Activated CD4-positive, alpha-beta T cell treated with anti-CD3 and anti-CD28 coated beads, Interleukin-2, Interleukin-6, amounts not matched to agents 100 ng/mL and 50 ng/mL, durations not matched to agents 16 hours and 8 hours (primary cell): ENCODE measurements at places on chromosomes 12 and 14.

GRCh38 chr12:54431911-54432814 lies 13.1 kb upstream of the ITGA5 start:
- no peak for DNase-seq

DNA sequence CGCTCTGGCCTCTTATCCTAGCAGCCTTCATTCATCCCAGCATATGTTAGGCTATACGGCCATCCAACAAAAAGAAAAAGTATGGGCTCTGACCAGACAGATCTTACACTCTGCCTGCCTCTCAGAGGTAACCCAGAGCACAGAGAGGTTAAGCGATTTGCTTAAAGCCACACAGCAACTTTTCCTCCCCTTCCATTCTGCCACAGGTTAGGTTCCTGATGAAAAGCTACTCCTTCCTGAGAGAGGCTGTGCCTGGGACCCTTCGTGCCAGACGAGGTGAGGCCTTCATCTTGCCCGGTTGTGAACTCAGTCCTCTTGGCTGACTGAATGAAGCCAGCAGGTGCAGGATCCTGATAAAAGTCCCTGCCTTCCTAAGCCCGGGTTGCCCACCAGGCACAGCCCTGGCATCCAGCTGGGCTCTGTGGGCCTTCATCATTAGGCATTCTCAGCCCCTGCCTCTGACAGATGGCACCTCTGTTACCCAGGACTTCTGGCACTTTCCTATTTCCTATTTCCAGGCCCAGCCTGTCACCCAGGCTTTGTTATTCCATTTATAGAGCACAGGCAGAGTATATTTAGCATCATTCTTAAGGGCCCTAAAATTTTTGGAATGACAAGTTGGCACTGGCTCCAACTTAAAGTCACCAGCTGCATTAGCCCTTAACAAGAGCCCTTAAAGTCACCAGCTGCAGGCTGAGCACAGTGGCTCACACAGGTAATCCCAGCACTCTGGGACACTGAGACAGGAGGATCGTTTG lies 12.8 kb downstream of the SOAT2 start:
- DNase-seq: no peak

DNA sequence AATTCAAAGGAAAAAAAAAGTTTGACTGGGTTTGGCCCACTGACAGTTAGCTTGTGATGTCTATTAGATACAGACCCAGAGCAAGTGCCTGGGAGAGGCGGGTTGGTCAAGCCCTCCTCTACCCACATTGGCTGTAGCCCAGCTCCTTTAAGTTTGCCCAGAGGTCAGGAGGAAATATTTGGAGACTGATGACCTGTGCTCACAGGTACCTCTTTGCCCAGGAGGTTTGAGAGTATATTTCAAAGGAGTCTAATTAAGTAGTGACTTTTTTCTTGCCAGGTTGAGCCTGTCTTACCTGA lies 21.8 kb upstream of the PDE1B start:
- DNase-seq: no peak

DNA sequence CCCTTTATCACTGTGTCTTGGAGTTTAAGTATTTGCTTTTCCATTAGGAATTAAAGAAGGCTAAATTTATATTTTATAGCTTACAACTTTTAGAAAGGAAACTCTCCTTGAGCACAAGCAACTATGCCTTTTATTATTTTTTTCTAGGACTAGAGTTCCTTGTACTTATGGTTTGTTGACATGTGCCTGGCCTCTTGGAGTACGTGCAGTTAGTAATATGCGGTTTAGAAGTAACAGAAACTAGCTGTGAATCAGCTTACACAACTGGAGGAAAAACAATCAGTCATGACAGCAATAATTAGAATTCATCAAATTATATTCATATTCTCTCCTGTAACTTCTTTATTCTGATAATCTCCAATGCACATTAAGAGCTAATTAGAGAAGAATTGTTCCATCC lies 428.7 kb downstream of the AEBP2 start:
- DNase-seq: no peak

- DNase-seq: no peak
Measured at GRCh38 chr12:103912069-103912468, 18.1 kb upstream of the HSP90B1 start.

- DNase-seq: peak; percentile 8
Measured at GRCh38 chr12:18224745-18225144, 36.6 kb upstream of the PIK3C2G start.

DNA sequence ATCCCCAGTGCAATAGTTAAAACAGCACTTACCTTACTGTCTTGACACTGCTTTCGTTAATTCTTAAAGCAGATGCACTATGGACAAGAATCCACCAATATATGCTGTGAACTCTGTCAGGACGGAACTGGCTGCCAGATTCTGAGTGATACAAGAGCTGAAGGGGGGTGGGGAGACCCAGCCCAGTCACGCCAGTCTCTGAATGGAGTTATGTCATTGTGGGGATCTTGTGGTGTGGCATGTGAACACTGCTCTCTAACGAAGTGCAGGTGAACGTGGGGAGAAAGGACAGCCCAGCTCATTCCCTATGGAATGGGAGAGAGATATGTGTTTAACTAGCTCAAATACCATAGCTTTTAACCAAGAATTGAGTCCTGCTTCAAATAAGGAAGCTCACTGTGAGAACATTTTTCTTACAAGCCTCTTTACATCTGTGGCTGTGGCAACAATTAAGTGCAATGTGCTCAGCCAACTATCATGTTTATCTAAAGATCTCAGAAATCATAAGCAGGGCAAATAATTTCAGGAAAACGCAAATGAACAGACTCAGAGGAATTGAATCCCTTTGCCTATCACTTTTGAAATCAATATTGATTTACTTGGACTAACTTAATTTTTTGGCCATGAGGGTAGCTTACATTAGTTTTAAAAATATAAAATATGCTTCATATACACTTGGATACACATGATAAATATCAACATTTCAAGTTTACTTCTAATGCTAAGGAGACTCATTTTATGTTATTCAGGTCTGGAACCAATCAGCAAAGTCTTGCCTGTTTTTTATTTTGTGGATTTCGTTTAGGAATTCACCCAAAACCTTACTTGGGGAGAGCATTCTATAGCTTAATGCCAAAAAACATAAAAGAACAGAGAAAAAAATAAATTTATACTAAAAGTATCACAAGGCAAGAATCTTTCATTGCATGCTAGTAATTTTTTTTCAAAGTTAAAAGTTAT lies at the start of gene LUM:
TSS of gene LUM (minus strand) at position 129 of the 960 bp plus-strand sequence. CDS start 2,515 bp downstream, outside the sequence.
- DNase-seq: no peak

GRCh38 chr12:48077111-48077510 lies 28.8 kb downstream of the SENP1 start:
- DNase-seq: no peak

- no peak for DNase-seq
Measured at GRCh38 chr12:108855284-108856169, 1.9 kb downstream of the SSH1 start.

GRCh38 chr12:943051-943450 lies 6.4 kb downstream of the RAD52 start:
- no peak for DNase-seq

DNA sequence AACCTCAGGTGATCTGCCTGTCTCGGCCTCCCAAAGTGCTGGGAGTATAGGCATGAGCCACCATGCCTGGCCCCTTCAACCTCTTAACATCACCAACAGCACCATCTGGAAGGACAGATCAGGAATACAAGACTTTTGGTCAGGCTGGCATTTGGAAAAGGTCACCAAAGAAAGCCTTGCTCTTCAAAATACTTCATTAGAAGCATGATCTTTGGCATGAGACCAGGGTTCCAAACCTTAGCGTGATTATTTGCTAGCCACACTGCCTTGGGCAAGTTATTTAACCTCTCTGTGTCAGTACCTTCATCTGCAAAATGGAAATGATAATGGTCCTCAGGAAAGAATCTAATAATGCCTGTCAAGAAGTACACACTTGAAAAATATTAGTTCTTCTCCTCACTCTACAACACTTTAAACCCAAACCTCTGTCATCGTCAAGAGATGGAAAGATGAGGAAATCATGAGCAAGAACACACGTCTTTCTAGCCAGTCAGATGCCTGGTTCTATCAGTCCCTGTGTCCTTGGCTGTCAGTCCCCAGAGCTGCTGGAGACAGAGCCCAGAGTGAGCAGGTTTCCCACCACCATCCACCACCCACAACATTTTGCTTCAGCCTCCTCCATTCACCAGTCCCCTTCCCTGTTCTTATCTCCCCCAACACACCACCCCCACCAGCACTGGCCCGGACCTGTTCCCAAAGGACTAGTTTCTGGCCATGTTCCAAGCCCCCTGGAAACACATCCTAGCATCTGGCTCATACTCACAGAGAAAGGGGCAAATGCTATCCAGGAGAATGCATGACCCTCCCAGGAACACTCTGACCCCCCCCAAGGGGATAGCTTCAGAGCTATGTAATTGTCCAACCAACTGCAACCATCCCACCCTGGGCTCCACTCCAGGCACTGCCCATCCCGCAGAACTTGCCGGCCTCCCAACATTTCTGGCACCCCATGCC lies 2.0 kb downstream of the ADCY6 start:
- no peak for DNase-seq

GRCh38 chr12:62933602-62934238 lies 1.2 kb downstream of the PPM1H start:
- DNase-seq: peak; percentile 3

GRCh38 chr12:48739618-48740269 lies 23.2 kb upstream of the CCNT1 start:
- DNase-seq: no peak

- no peak for DNase-seq
Measured at GRCh38 chr14:75689012-75689411, 28.0 kb downstream of the TTLL5 start.

DNA sequence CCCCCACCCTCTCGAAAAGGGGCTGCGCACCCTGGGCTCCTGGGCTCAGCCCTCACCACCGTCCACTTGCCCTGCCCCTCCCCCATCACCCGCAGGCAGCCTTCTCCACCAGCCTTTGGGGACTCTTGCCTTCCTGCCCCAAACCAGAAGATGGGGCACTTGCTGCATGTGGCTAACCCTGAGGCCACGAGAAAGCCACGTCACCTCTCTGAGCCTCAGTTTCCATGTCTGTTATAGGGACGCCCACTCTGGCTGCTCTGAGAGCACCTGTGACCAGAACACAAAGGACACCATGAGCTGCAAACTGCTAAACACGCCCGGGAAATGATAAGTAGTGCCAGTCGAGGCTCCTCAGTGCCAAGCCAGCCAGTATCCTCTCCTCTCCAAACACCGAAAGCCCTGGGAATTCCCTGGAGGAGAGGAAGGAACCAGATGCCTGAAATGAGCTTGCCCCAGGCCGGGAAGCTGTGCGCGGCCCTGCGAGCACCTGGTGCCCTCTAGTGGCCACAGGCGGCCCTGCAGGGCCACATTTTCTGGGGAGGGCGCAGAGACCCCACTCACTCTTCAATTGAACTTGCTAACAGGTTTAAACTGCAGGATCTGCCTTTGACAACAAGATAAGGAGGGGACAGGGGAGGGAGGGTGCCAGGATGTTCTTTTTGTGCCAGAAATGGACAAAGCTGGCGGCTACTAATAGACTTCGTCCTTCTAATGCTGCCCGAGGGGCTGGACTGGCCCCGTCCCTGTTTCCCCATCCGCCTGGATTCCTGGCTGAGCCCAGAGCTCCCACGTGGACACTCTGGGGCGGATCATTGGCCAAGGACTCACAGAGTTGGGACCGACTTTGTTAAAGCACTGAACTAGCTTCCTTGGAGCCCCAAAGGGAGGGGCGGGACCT lies 10.2 kb upstream of the SERPINA9 start:
- DNase-seq: peak; percentile 50

GRCh38 chr12:113135178-113136127 lies at the start of gene RASAL1:
RASAL1 (minus strand) TSS chr12:113135761; CDS start chr12:113135462, 299 bp downstream.
- DNase-seq: peak; percentile 79

DNA sequence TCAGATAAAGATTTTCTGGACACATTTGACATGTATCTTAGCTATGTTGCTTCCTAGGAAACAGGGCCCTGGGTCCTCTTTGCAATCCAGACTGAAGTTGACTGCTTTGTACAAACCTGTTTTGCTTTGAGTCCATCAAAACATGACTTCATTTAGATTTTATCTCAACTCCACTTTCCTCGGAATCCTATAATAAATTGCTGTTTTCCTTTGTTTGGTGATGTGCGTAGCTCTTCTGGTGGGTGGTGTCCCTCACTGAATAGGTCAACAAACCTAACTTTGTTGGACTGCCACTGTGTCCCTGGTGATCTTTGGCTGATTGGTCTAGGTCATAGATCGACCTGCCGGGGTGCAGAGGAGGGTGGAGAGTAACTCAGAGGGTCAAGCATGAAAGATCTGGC lies 735 bp upstream of the P2RX7 start:
- no peak for DNase-seq

- DNase-seq: peak; percentile 23
Measured at GRCh38 chr12:6555018-6555691, 687 bp downstream of the IFFO1 start.

GRCh38 chr12:130712346-130713065 lies 3.6 kb downstream of the RIMBP2 start:
- no peak for DNase-seq

DNA sequence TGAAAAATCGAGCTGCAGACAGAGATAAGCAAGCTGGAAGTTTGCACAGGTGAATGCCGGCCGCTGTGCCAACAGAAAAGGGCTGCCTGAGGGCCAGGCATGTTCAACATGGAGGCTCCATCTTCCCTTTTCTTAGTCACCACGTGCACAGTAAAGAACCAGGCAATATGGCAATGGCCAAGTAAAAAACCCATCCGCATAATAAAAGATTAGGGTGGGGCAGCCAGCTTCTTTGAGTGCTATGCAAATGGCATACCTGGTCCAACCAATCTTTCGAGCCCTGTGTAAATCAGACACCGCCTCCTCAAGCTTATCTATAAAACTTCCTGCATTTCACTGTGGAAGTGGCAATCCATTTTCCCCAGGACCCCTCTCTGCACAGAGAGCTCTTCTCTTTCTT lies 16.7 kb downstream of the PNP start:
- DNase-seq: no peak

DNA sequence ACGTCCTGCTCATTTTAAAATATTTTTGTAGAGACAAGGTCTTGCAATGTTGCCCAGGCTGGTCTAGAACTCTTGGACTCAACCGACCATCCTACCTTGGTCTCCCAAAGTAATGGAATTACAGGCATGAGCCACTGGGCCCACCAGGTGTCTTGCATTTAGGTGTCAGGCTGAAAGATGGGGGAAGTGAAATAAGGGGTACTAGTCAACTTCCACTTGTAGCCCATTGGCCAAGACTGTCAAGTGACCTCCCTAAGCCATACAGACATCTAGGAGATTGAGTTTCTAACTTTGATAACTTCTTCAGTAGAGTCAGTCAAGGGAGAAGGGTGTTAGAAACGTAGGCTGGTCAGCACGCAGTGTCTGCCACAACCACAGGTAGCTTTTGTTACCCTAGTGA lies 32.0 kb downstream of the ARF6 start:
- DNase-seq: no peak

- no peak for DNase-seq
Measured at GRCh38 chr12:130162745-130163460, 639 bp downstream of the FZD10 start.

GRCh38 chr12:115096588-115097397 lies 412.8 kb upstream of the TBX3 start:
- no peak for DNase-seq
